Activated T-cell treated with anti-CD3 and anti-CD28 coated beads, Interleukin-2, amount 50 U/mL, for 24 hours (primary cell): ENCODE measurements at places on chromosomes 12 and 14.
A peak's percentile ranks its signal among the peaks of the same experiment; 100 is the strongest.

GRCh38 chr12:24797901-24798300 lies 151.0 kb downstream of the BCAT1 start:
- H3K27me3 ChIP-seq, result no peaks in the 10 kb centered on the region
- H3K36me3 ChIP-seq, result no peaks in the 10 kb centered on the region
- no peak overlapping the region for H3K4me3 ChIP-seq

DNA sequence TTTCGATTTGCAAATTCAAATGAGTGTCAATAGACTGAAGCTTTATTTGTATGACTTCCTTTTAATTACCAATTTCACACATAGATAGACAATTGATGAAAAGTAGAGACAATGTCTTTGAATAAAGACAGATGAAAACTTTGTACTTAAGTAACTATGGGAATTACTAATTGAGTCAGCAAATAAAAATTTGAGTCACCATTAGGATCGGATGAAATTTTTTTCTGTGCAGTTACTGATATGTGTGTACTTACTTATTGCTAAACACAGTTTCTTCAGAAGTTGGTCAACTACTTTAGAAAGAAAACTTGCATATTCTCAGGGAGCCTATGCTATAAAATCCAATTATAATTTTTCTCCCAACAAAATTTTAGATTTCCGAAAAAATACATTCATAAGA lies 224.9 kb upstream of the SLC16A7 start:
- H3K4me1 ChIP-seq, result no peaks in the 10 kb centered on the region
- DNase-seq, result no peak
- peaks cover 10% of the 10 kb centered on the region for H3K27me3 ChIP-seq
- no peak overlapping the region for H3K4me3 ChIP-seq
- H3K36me3 ChIP-seq, result no peaks in the 10 kb centered on the region

DNA sequence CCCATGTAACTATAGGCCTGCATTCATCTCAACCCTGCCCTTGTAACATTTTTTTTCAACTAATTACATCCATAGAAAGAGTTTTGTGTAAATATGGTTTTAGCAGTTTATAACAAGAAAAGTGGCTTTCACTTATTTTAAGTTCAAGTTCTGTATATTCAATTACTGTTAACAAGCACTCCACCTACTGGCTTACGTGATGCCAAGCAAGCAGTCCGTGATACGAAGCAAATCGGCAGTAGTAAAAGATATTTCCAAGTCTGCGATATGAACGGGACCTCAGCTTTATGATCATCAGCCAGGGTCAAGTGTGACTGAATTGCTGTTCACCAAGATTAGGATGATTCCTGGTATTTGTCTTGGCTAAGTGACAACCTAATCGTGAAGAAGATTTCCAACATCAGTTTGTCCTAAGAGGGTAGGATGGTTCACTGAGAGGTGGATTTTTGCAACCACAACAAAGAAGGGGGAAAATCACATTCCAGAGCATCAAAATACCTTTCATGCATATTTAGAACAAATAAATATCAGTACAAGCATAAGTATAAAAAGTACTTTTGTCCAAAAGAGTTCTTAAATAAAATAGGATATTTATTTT lies 456.2 kb downstream of the FOXG1 start:
- H3K4me3 ChIP-seq, result no peak overlapping the region
- H3K36me3 ChIP-seq, result no peaks in the 10 kb centered on the region
- no peak for DNase-seq

GRCh38 chr14:105069871-105070759 lies 4.9 kb upstream of the GPR132 start:
- peak overlapping the region; percentile 51 for H3K4me3 ChIP-seq
- DNase-seq, result peak; percentile 68
- peak overlapping the region; percentile 96 for H3K27ac ChIP-seq
- H3K36me3 ChIP-seq, result peaks cover 2% of the 10 kb centered on the region
- H3K4me1 ChIP-seq, result peaks cover 60% of the 10 kb centered on the region

GRCh38 chr14:83558946-83559345 lies 1971.0 kb upstream of the FLRT2 start:
- no peaks in the 10 kb centered on the region for H3K27me3 ChIP-seq
- H3K27ac ChIP-seq, result no peak overlapping the region
- no peaks in the 10 kb centered on the region for H3K4me1 ChIP-seq
- no peaks in the 10 kb centered on the region for H3K36me3 ChIP-seq
- DNase-seq, result no peak

GRCh38 chr12:39902821-39903220 lies 203.1 kb downstream of the SLC2A13 start:
- H3K4me1 ChIP-seq, result peaks cover 4% of the 10 kb centered on the region
- no peaks in the 10 kb centered on the region for H3K27me3 ChIP-seq
- H3K36me3 ChIP-seq, result no peaks in the 10 kb centered on the region
- H3K4me3 ChIP-seq, result no peak overlapping the region
- no peak overlapping the region for H3K27ac ChIP-seq
- no peak for DNase-seq

DNA sequence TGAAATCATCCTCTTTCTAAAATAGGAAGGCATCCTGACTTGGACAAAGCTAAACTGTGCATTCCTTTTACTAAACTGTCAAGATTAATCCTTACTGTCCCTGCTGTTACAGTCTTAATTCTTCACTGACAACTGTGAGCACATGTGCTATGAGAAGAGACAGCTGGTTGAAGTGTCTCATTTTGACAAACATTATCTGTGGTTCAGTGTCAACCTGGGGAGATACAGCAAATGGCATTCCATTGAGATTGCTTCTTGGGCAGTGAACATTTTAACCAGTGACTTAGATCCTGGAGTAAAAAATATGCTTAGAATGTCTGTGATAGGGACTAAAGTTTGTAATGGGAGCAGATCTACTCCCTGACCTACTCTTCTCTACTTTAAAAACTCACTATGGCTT lies 552.6 kb upstream of the ATP2B1 start:
- DNase-seq, result no peak
- H3K36me3 ChIP-seq, result no peaks in the 10 kb centered on the region
- H3K4me1 ChIP-seq, result no peaks in the 10 kb centered on the region
- peaks cover 5% of the 10 kb centered on the region for H3K27me3 ChIP-seq
- H3K27ac ChIP-seq, result no peak overlapping the region

DNA sequence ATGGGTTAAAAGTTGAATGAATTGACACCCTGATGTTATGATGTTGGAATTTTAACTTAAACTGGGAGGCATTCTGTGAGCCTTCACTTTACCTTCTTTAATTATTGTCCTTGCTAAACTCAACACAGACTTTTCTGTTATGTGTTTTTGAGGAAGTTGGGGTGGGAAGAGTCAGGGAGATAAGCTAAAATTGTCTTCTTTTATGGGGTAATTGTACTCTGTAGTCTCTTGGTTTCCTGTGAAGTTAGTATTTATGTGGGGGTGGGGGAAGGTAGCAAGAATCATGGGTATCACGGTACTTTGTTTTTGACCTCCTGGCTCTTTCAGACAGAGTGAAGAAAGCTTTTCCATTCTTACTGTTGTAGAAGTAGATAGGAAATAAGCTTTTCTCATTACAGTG lies 32.9 kb downstream of the RAB21 start:
- H3K27ac ChIP-seq, result peak overlapping the region; percentile 72
- H3K27me3 ChIP-seq, result no peaks in the 10 kb centered on the region
- peaks cover 16% of the 10 kb centered on the region for H3K4me1 ChIP-seq
- H3K4me3 ChIP-seq, result no peak overlapping the region

- DNase-seq, result no peak
- peak overlapping the region; percentile 85 for H3K27ac ChIP-seq
Measured at GRCh38 chr12:11778713-11779685, 129.5 kb downstream of the ETV6 start.
